ENCODE measurements at places on chromosomes 5 and 9.

- DNase-seq: no peak
These were observed 33.4 kb downstream of the VAV2 start for GRCh38 chr9:133958756-133959155.

DNA sequence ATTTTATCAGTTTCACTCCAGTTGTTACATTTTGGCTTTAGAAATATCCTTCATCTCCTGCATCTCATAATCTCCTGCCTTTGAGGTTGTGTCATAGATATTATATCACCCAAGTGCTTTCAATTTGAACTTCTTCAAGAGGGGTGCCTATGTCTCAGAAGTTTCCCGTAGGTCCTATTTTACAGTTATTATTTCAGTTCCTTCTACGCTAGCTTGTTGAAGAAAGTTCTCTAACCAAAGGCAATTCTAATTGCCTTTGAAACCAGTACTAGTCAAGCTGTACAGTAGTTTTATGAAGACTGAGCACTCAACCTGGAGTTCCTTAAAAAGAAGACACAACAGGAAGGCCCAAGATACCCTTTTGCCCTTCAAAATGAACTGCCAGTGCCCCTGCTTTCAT, 116.4 kb downstream of the ZCCHC7 start:
- no peak for DNase-seq

GRCh38 chr5:156120777-156121176, 206.2 kb upstream of the SGCD start:
- no peak for DNase-seq

GRCh38 chr9:131117121-131117761, 8.1 kb upstream of the NUP214 start:
- DNase-seq: no peak

DNA sequence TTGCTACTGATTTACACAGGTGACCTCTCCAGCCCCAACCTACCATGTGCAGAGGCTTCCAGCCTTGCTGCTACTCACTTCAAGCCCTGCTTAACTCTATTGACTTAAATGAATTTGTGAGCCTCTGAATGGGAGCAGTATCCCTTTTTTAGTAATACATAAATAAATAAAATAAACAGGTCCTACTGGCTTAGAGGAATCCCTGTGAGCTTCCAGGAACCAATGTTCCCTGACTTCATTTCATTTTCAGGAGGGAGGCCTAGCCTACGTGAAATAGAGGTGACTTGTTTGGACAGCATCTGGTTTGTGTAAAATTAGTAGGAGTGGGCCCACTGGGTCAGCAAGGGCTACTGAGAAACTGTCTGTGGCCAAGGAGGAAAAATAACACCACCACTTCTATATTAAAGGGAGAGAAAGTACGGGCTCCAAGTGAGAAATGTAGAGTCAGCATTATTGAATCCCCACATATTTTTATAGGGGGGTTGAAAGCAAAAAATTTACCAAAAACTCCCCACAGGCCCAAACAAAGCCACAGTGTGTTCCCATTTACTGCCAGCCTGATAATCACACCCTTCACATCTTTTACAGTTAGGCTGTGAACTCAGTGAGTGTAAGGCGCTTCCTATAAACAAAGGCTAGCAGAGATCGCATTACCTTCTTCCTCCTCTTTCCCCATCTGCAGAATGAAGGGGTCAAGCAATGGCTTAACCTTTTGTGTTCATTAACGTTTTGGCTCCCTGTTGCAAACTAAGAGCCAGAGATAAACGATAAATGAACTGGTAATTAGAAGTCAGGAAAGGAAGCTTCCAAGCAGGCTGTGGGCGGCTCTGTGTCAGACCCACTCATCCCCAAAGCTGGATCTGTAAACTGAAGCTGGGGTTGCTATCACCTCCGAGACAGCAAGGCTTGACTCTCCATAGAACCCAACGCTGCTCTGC, 138.8 kb upstream of the LIFR start:
- DNase-seq: no peak

DNA sequence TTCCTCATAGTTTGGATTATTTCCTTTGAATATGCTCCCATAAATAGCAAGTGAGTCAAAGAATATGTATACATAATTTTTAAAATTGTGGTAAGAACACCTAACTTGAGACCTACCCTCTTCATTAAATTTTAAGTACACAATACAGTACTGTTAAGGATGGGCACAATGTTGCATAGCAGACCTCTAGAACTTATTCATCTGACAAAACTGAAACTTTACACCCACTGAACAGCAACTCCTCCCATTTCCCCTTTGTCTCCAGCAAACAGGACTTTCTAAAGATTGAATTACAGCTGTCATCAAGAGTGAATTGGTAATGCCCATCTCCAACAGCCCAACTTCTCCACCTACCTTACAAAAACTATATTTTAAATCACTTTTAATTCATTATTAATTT, 388.9 kb downstream of the HTR1A start:
- no peak for DNase-seq
